Fibroblast of lung (primary cell): ENCODE measurements at places on chromosomes 5 and 9. TPM values are rescaled to one million over a fixed set of nuclear protein-coding genes. Genes with fewer than 3 reads are reported as not detected.
A peak's percentile ranks its signal among the peaks of the same experiment; 100 is the strongest.

- DNase-seq = no peak
These were observed 2.6 kb upstream of the RFX3 start for GRCh38 chr9:3528451-3528850.

GRCh38 chr5:33242277-33242676, 198.5 kb upstream of the TARS1 start:
- DNase-seq = no peak

DNA sequence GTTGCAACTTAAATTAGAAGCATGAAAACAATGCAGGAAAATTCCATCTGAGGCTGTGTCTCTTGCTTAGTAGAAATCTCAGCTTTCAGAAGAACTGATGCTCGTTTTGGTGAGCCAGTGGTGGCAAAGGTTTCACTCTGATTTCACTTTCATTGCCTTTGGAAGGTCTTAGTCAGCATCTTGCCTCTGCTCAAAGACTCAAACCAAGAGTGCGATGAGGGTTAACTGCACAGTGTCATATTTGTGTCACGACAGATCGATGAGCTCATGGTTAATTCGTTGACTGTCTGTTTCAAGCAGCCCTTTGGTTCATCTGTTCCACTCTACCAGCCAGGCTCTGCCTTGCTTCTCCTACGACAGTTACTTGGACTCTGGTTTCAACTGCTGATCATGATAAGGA, 331.3 kb upstream of the KIF2A start:
- DNase-seq = no peak

DNA sequence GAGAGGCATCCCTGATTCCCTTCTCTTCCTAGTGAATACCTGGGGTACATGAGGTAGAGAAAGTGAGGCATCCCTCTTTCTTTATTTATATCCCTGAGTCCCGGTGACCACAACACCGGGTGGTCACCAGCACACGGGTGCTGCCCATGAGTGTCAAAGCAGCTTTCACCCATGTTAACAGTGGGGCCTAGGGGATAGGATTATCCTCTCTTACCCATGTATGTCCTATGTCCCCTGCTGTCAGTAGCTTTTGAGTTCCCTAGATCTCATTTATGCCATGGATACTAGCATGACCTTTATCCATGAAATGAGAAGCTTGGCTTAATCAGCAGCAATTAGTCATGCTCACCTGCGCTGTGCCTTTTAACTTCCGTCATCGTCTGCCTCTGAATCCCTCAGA, 71.4 kb downstream of the RGMB start:
- no peak for DNase-seq

DNA sequence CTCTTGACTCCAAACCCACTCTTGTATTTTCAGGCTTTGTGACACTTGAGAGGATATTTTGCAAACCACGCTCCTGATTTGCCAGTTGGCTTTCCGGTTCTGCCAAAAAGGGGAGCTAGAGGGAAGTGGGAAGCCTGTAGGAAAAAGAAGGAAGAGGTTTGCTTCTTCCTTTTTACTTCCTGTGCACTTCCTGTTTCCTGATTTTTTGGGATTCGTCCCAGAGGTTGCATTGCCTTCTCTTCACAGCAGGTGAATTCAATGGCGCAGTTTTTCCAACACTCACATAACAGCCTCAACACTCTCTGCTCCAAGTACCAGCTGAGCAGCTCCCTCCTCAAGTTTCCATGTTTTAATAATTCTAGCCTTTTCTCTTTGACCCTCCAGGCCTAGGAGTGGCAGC, 47.7 kb downstream of the SLC24A2 start:
- DNase-seq = no peak

The CNTFR gene
- 0.26 TPM in 1 of 2 replicates, not detected in the other for total RNA-seq

DNA sequence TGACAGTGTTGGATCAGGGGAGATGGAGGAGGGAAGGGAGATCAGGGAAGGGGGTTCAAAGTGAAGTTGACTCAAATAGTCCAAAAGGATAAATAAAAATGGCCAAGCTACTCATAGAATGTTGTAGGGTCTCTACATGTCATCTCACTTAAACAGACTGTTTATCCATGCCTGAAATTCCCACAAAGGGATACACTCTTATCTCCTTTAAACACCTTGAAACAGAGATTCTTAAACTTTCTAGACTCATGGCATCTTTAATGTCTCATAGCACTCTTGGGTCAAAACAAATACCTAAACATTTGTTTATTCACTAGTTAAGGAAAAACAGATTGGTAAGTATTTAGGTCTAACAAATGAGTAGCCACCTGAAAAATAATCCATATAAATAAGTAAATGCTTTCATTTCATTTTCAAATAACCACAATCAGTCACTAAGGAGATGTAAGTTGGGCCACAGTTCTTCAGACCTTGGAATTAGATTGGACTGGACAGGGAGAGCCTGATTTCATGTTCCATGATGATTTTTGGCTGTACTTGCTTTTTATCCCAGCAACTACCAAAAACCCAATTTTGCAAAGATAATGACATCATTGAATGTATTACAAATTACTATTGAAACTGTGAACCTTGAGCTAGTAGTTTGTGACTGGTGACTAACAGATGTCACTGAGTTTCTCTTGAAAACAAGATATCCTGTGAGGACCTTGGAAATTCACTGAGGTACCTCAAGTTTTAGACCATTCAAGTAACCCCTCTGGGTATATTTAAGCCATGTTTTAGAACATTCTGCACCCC, 62.5 kb upstream of the ISOC1 start:
- no peak for DNase-seq

DNA sequence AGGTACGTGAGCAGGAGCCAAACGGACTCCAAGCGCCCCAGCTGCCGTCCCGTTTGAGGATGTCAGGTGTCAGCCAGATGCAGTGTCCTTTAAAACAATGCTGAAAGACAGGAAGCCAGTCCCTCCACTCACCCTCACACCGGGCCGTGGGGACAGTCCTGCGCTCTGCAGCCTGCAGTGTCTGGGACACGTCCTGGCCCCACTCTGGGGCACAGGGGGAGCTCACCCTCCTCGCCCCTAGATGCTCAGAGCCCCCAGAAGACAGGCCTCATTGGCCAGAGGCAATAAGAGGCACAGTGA, 79.7 kb downstream of the ZNF354C start:
- no peak for DNase-seq

DNA sequence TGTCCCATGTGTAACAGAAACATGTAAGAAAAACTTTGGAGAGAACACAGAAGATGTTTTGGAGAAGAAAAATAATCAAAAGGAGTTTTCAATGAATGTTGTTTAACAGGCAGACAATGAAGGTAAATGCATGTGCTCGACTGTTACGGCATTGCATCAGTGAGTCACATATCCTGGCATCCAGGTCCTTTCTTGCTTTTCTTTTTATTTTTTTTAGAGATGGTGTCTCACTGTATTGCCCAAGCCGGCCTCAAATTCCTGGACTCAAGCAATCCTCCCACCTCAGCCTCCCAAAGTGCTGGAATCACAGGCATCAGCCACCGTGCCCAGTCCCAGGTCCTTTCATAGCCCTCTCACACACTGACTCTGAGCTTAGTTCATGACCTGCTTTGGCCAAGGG, 181.8 kb downstream of the DTWD2 start:
- no peak for DNase-seq

GRCh38 chr5:10856683-10857337, 95.8 kb upstream of the DAP start:
- peak; percentile 91 for DNase-seq

The CARTPT gene
- not detected in 2 replicates for total RNA-seq

DNA sequence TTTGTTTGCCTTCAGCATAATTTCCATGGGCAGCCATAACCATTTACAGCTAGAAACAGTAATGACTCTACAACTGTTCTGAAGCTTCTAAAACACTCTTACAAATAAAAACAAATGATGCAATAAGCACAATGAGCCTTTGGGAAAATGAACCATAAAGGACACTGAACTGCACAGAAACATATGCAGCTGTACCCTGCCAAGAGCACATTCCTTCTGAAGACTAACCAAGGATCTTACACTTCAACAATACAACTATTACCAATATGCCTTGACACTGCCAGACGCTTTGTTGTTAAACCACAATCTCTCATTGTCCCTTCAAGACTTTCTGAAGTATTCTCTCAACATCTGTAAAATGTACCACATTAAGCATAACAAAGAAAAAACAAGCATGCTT, 104.2 kb upstream of the HMHB1 start:
- peak; percentile 83 for DNase-seq

- DNase-seq = no peak
These were observed 135.3 kb downstream of the YIPF5 start for GRCh38 chr5:144035046-144035740.

The HTR1A gene
- total RNA-seq = not detected in 2 replicates

GRCh38 chr9:108108852-108109448, 619.4 kb upstream of the KLF4 start:
- DNase-seq = peak; percentile 37

GRCh38 chr9:113913426-113914195, 37.5 kb downstream of the ZNF618 start:
- DNase-seq = no peak

The MAPKAP1 gene
- total RNA-seq = 57.5 and 63.7 TPM in 2 replicates

The NME5 gene
- total RNA-seq = 2.5 and 3.3 TPM in 2 replicates

The DNAJC18 gene
- total RNA-seq = 12.6 and 13.6 TPM in 2 replicates

DNA sequence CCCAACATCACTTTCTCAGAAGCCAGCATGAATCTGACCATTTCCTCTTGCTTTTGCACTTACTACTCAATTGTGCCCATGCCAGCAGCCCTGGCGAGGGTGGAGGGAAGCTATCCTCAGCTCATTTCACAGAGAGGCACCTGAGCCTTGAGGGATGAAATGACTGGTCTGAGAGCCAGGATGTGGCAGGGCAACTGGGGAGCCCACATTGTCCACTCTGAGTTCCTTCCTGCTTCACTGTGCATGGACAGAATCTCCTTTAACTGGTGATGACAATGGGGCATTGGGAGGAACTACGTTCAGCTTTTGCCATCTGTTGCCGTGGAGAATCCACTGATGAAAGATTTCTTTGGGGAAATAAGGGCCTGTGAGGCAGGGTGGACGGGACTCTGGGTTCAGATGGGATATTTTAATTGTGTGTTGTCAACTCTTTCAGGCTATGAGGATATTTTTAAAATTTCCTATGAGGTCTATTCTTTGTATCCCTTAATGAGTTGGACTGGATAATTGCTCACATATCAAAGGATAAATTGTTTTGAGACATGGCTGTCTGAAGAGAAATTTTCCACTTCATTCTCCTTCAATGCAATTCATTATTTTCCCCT, 78.3 kb downstream of the TNC start:
- DNase-seq = no peak

The SMIM33 gene
- total RNA-seq = not detected in 2 replicates

The GMCL2 gene
- under 0.01 TPM in 2 replicates for total RNA-seq

DNA sequence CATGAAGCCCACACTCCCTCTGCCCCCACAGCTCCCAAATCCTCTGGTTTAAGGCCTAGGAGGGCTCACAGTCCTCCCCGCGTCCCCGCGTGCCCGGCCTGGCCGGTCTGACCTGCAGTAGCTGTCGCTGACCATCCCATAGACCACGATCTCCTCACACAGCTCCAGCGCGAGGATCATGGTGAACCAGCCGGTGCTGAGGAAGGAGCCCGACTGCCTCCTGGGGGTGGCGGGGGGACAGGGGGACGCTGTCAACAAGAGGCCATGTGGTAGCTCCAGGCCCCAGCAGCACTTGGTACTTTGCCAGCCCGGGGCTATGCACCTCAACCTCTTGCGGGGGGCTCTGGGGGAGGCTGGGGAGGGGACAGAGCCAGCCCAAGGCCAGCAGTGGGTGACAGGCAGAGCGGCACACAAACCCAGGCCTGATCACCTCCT, 7.0 kb downstream of the ST6GALNAC4 start:
- no peak for DNase-seq

The SPATA31D4 gene
- total RNA-seq = not detected in 2 replicates

DNA sequence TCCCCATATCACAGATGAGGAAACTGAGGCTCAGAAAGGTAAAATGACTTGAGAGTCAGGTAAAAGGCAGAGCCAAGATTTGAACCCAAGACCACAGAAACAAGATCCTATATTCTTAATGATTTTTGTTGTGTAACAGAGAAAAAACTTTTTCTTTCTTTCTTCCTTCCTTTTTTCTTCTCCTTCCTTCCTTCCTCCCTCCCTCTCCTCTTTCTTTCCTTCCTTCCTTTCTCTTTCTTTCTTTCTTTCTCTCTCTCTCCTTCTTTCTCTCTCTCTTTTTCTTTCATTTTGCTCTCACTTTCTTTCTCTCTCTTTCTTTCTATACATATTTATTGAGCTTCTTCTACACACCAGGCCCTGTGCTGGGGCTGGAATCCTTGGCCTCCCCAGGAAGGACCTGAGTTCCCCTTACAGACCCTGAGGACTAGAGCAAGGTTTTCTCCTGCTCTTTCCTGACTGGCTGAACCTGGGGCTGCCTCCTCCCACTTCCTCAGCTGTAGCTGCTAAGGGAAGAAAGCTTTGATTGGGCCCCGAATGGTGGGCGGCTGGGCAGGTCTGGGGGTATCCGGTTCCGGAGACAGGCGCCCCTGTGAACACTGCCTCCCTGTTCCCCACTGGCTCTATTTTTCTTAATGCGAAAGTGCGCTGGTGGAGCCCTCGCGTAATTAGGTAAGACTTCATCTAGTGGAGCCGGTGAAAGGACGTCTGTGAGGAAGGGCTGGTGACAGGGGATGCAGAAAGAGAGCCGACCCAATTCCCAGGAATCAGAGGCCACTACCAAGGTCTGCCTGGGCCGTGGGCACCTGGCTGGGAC, 27.4 kb upstream of the KIF12 start:
- no peak for DNase-seq

GRCh38 chr5:93415819-93416218, 165.2 kb downstream of the NR2F1-AS1 start:
- no peak for DNase-seq

DNA sequence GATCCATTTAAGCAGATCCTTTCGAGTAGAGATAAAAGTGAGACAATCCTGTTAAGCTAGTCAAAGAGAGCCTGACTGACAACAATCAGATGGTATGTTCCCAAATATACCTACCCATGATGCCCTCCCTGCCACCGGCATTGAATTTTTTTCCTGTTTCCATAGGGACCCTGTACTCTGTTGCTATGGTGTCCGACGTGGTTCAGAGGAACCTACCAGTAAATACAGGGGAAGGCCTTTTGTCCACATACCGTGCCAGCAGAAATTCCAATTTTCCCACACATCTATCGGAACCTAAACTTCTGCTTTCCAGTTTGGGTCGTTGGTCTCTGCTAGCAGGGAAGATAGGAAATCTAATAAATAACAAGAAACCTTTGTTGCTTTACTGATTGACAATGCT, 64.7 kb downstream of the MEGF10 start:
- no peak for DNase-seq

DNA sequence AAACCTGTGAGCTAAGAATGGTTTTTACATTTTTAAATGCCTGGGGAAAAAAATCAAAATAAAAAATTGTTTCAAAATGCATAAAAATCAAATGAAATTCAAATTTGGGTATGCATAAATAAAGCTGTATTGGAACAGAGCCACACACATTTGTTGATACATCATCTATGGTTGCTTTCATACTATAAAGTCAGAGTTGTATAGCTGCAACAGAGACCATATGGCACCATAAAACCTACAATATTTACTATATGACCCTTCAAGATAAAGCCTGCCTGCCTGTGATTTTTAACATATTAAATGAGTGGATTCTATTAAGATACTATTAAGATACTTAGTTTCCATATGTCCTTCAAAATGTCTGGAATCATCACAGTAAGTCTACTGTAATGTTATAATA, 40.0 kb downstream of the AUH start:
- no peak for DNase-seq

The SNCAIP gene
- total RNA-seq = 4.1 and 5.1 TPM in 2 replicates

- DNase-seq = no peak
These were observed 110.9 kb upstream of the BASP1 start for GRCh38 chr5:17106521-17106920.

GRCh38 chr5:33892620-33893137, 889 bp upstream of the ADAMTS12 start:
- peak; percentile 91 for DNase-seq

- DNase-seq = no peak
These were observed 51.2 kb downstream of the NDST1 start for GRCh38 chr5:150559088-150559487.

GRCh38 chr5:141084487-141084989, 9.9 kb upstream of the PCDHB2 start:
- DNase-seq = peak; percentile 38

The PKN3 gene
- 1.3 and 1.7 TPM in 2 replicates for total RNA-seq
